Liver (tissue), 10 donors: ENCODE measurements at places on chromosomes 6 and 20.

DNA sequence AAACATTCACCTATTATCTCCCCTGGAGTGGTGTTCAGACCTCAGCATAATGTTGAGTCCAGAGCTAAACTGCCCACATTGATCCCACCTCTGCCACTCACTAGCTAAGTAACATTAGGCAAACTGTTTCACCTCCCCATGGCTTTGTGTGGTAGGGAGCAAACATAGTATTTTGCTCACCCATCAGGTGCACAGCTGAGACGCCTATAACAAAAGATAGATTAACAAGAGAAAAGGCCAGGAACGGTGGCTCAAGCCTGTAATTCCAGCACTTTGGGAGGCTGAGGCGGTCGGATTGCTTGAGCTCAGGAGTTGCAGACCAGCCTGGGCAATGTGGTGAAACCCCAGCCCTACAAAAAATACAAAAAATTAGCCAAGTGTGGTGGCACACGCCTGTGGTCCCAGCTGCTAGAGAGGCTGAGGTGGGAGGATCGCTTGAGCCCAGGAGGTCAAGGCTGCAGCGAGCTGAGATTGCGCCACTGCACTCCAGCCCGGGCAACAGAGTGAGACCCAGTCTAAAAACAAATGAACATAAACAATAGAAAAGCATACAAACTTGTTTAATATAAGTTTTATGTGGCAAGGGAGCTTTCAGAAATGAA lies 91.6 kb downstream of the MAP3K7 start:
- DNase-seq, result no peak

- DNase-seq, result no peak
Measured at GRCh38 chr20:62696989-62697388, 11.6 kb upstream of the NTSR1 start.

GRCh38 chr20:15319439-15319838 lies 982.0 kb upstream of the FLRT3 start:
- no peak for DNase-seq

DNA sequence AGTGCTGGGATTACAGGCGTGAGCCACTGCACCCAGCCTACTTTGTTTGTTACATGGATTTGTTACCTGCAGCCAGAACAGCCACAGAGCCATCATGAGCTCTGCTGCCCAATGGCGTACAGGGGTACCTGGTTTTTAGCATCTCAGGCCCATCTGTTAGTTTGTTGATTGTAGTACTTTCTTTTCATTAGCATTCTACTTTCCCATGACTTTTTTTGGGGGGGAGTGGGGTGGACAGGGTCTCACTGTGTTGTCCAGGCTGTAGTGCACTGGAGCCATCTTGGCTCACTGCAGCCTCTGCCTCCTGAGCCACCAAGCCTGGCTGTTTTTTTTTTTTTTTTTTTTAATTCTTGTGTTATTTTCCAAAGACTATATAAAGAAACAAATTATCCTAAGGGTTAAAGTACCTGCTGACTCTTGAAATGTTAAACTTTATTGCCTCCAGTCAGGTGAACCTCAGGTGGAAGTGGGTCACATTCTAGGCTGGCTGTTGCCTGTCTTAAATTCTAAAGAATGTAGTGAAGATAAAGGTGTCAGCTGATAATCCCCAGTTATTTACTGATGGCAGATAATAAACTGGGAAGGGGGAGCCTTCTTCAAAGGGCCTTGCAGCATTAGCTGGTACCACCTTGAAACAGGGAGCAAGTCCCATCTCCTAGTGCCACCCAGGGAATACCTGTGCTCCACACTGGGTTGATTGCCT lies 15.2 kb downstream of the NEU1 start:
- no peak for DNase-seq

- no peak for DNase-seq
Measured at GRCh38 chr20:21713470-21713869, 8.0 kb downstream of the PAX1 start.

GRCh38 chr6:30997301-30997700 lies 13.0 kb upstream of the MUC22 start:
- no peak for DNase-seq

DNA sequence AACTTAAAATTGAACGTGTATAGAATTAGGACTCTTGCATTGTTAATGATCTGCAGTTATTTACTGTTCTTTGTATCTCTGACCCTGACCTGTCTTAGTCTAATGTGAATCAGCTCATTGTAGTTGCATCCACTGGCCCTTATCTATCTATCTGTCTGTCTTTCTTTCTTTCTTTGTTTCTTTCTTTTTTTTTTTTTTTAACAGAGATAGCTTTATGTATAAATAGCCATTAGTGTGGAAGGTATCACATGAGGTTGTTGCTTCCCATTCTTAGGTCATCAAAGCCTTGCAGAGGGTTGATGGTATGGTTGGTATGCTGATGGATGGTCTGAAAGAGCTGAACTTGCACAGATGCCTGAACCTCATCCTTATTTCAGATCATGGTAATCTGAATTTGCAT lies 59.9 kb downstream of the ENPP1 start:
- DNase-seq, result no peak
